ENCODE measurements at places on chromosomes 6 and 20.

GRCh38 chr6:6972456-6972855 lies 135.3 kb upstream of the RREB1 start:
- DNase-seq = no peak

- no peak for DNase-seq
Observed at GRCh38 chr6:135820340-135820739, 31.2 kb upstream of the PDE7B start.

DNA sequence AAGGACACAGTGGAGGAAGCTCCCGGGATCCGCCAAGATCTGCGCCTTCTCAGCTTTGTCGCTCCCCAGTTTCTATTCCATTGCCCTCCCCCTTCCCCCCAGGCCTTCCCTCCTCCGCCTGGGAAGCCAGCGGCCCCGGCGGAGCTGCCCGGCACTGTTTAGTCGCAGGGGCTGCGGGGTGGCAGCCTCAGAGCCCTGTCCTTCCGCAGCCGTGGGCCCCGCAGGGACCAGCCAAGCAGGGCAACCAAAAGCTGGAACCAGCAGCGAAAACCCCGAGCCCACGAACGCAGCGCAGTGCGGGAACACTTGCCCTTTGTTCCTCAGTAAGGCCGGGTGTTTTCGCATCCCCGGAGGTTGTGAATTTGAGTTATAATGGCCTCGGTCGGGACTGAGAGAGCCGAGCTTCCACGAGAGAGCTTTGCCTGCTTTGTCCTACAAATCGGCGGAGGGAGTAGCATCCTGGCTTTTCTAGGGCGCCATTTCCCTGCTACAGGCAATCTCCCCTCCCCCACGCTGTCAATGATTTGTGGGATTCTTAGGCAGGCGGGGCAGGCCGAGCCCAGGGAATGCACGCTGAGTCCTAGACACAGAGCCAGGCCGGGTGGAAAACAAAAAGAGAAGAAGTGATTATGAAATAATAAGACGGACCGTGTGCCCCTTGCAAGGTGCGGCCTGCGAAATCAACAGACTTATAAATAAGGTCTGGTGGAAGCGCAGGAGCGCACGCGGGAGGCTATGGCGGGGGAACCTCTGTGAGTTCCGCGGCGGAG lies 4.0 kb upstream of the TUBB2B start:
- DNase-seq = peak; percentile 31

GRCh38 chr20:51258582-51259165 lies 235.8 kb upstream of the KCNG1 start:
- no peak for DNase-seq

DNA sequence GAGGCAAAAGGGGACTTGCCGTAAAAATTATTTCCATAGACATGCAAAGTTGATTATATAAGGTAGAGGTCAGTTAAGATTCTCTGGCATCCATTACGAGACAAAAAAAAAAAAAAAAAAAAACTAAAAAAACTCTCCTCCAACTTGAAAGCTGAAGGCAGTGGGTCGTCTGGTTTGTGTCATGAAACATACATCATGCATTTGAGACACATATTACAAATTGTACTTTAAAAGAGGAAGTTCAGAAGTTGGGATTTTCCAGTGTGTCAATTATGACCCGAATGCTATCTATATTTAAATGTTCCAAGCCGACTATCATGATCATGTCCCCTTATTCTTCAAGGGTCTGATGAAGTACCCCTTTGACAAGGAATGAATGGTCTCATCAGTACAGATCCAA lies 125.1 kb downstream of the ZNF217 start:
- no peak for DNase-seq

DNA sequence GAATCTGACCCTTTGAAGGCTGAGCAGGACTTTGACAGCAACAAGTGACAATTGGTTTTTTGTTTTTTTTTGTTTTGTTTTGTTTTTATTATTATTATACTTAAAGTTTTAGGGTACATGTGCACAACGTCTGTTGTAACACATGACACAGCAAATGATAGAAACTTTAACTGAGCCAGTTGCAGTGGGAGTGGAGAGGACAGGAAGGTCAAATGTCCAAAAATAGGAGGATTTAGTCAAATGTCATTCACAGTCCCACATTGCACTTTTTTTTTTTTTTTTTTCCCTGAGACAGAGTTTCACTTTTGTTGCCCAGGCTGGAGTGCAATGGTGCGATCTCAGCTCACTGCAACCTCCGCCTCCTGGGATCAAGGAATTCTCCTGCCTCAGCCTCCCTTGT lies 223.0 kb downstream of the HIVEP2 start:
- DNase-seq = no peak

- peak; percentile 65 for DNase-seq
Observed at GRCh38 chr6:90610751-90611542, 24.1 kb upstream of the MAP3K7 start.

DNA sequence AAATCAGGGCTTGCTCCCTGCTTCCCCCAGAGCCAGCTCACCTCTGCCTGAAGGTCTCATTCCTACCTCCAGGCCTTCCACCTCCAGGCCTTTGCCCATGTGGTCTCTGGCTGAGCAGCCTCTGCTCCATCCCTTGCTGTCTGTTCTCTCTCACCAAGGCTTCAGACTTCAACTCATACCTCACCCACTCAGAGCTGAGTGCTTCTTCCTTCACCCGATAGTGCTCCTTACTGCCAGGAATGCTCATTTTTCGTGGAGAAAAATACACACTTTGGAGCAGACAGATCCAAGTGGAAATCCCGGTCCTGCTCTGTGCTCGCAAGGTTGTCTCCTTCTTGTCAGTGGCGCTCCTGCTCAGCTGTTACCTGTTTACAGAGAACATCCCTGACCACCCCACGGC lies 7.0 kb upstream of the CDH22 start:
- DNase-seq = no peak

GRCh38 chr6:39102071-39102820 lies 12.7 kb downstream of the SAYSD1 start:
- no peak for DNase-seq

DNA sequence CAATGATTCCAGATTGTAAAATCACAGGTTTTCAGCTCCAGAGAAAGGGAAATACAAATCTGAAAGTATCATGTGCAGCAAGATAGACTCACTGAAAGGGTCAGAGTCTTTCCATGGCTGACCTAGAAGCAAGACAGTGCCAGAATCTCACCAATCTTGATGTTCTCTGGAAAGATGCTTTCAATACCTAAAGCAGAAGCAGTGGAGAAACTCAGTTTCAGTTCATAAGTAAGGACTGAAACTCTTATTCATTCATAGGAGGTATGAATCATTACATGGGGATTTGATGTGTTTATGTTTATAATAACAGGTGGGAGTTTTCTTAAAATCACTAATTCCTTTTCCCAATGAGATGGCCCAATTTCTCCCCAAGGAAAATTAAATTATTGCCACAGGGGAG lies 42.5 kb downstream of the SLC2A12 start:
- no peak for DNase-seq

- DNase-seq = no peak
Observed at GRCh38 chr6:31287619-31288018, 15.7 kb upstream of the HLA-C start.

DNA sequence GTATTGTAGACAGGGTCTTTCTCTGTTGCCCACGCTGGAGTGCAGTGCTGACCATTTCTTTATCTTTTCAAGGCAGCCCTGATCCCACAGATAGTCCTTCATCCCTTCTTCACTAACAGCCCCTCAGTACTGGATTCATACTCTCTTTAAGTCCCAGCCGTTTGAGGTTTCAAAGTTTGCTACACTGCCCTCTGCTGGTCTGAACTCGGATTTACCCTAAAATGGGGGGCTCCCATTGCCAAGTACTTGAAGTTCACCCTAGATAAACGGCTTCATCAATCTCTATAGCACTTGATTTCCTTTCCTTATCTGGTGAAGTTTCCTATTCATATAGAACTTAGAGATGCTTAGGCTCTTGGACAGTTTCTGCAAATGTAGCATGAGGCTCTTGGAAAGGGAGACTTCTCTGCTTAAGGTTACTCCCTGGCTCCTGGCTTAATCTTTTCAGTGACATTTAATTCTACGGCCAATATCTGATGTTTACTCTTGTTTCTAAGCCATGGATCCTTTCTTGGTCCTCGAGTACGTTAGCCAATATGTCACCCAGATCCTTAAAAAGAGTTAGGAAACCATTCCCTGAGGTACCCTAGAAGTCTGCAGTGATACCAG lies 21.4 kb upstream of the PREP start:
- DNase-seq = peak; percentile 79

DNA sequence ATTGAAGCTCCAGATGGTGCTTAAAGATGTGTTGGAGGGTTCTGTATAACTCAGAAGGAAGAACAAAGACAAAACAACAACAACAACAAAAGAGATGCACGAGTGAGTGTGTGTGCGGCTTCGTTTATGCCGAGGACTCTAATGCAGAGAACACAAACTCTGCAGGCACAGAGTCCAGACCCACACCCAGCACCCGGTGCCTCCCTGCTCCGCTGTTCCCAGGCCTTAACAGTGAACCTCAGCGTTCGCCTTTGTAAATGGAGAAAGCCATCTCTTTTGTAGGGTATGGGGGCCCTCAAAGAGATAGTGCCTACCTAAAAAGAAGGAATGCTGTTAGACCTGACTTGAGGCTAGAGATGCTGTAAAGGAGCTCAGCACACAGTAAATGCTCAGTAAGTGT lies 243.3 kb downstream of the ERMARD start:
- DNase-seq = no peak

GRCh38 chr6:1474205-1474604 lies 84.8 kb downstream of the FOXF2 start:
- no peak for DNase-seq

DNA sequence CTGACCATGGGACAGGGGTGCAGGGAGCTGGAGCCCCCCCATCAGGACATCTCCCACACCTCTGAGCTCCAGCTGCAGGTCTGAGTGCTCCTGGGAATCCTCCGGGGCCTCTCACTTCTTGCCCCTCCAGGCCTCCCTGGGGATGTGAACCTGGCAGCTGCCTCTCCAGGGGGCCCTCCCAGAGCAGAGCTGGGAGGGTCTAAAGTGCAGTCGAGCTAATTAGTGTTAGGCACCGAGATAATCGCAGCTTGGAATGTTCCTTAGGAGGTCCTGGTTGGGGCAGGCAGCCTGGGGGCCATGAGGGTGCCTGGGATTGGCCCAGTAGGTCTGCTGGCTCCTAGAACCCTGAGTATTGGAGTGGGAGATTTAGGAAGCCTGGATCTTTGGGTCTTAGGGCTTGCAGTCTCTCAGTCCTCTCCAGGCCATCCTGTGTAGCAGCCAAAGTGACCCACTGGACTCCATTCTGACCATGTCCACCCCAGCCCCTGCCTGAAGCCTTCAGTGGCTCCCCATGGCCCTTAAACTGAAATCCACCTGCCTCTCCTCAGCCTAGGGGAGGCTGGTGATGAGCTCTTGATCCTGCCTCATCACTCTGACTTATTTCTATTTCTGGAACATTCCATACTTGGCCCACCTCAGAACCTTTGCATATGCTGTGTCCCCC lies 26.0 kb downstream of the CEBPB start:
- no peak for DNase-seq

DNA sequence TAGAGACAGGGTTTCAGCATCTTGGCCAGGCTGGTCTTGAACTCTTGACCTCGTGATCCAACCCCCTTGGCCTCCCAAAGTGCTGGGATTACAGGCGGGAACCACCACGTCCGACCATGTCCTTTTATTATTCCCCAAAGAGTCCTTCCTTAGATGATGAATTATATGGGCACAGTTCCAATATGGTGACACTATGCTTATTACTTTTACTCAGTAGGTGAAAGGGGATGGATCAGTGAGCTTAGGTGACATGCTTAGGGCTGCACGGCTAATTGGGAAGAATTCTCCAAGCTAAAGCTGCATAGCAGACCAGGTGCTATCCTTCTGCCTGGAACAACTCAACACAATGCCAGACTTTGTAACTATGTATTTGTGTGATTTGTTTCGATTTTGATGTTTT lies 38.2 kb upstream of the TFAP2C start:
- DNase-seq = no peak

- no peak for DNase-seq
Observed at GRCh38 chr6:117840541-117840983, 66.5 kb upstream of the SLC35F1 start.

GRCh38 chr20:58268421-58268821 lies 40.0 kb upstream of the ANKRD60 start:
- DNase-seq = no peak

DNA sequence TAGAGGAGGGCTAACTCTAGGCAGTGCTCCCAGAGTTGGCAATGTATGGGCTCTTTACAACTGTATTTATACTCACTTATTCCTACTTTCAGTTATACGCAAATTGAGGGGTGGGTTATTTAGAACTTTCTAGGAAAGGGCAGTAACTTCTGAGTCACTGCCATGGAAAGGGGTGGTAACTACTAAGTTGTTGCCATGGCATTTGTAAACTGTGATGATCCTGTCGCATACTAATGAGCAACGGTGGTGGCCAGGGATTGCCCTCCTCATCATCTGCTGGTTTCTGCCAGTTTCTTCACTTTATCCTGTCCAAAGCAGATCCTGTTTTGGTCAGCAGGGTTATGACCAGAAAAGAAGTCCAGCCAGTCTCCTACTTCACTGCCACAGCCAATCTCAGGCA lies 95.5 kb upstream of the PTPRT start:
- DNase-seq = no peak

GRCh38 chr6:26502165-26502564 lies 2.1 kb downstream of the BTN1A1 start:
- DNase-seq = no peak

DNA sequence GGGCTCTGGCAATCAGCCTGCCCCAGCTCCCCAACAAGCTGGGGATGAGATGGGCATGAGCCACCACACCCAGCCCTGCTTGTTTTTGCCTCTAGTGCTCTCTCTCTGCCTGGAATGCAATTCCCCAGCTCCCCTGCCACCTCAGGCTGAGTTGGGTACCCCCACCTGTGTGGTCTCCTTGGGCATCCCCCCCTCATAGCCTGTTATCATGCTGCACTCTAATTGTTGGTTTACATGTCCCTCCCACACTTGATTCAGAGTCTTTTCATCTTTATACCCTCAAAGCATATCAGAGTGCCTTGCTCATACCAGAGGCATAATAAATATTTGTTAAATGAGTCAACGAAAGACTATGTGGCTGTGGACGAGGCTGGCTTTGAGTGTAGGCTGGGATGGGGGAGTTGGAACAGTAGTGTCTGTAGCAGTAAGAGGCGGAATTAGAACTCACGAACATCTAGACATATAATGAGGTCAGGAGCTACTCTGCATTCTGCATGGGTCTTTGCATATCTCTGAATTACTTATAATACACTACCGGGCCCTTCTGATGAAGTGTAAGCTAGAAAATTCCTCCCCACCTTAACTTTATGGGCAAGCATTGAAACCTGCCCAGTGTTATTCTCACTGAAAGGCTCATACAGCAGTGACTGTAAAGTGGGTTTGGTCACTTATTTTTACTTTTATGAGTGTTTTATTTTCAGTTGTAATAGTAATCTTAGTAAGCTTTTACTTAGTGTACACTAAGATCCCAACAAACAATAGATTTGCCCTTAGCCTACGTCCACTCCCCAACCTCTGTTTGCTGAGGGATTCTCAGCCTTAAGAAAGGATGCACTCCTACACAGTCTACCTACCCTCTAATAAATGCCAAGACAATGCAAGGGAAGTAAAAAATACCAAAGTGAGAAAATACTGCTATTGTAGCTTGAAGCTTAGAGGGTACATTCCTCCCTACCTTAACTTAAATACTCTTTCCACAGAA lies 58.7 kb downstream of the EDN1 start:
- DNase-seq = no peak

Measured in activated T-cell treated with anti-CD3 and anti-CD28 coated beads, Interleukin-2, amount 50 U/mL, for 48 hours (primary cell).